ENCODE measurements at places on chromosomes 2 and 18. TPM values are rescaled to one million over a fixed set of nuclear protein-coding genes. Genes with fewer than 3 reads are reported as not detected.

DNA sequence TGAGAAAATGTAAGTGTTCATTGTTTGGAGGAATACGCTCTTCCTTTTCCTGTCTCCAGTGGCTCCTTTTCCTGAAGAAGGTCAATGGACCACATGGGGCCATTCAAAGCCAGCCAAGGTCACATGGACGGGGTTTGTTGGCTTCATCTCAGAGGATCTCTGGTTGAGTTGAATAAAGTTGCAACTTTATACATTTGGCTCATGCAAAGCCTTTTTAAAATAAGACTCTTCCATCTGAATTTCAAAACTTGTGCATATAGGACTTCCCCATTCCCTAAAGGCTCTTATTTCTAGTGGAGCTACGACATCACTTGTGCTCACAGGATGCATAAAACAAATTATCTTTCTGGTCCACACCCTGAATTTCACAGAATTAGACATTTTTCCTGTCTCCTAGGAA is 235.5 kb downstream of the CMPK2 start:
- DNase-seq: no peak

DNA sequence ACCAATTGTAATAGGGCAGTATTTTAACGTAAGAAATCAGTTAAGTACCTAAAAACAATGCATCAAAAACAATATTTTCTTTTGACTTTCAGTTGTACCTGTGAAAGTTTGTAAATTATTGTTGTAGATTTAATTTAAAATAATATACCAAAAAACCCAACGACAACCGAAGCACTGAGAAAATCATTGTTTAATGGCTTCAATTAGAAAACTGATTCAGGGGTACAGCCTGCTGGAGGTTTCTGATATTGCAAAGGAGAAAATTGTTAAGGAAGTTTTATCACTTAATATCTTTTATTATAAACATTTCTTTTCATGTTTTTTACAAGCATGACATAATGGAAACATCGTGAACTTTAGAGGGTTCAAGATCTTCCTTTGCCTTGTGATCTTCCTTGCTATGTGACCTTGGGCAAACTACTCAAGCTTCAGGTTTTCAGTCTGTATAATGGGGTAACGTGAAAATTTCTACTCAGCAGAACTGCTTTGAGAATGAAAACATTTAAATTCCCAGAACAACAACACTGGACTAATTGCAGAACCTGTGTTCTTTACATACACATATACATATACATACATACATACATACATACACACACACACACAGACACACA is 76.3 kb upstream of the GLS start:
- no peak for DNase-seq

DNA sequence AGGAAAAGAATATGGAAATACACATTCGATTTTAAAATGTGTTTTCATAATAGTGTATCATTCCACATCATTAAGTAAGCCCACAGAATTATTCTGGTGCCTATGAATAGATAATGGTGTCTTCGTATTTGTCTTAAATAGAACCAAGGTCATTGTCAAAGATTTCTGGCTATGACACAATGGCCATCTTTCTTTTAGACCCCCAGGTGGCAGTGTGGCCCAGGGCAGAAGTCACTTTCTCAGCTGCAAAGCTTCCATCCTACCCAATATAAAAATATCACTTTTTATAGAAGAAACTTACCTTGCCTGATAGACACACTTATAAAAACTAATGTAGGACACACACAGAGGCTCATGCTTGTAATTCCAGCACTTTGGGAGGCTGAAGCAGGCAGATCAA is 57.5 kb downstream of the ZRANB3 start:
- no peak for DNase-seq

DNA sequence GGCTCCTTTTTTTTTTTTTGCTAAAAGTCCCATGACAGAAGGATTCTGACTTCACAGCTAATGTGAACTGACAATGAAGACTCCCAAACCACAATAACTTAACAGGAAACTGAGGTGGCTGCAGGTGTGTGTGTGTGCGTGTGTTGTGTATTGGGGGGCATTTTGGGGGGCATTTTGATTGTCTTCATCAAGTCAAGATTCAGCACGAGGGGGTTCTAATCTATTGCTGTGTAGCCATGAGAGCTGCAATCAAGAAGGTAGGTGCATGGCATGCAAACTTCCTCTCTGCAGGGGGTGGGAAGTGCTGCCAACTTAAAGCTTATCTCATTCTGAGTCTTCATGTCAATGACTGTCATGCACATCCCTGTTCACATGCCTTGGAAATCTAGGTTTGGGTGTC is 25.2 kb downstream of the SPRED2 start:
- DNase-seq: no peak

LOXHD1 gene
- total RNA-seq: 0.25 TPM

KIF1A gene
- 0.08 TPM for total RNA-seq

GPR75 gene
- 2.5 TPM for total RNA-seq
